Heart right ventricle (tissue), 16 donors: ENCODE measurements at places on chromosomes 11 and 22. TPM values are rescaled to one million over a fixed set of nuclear protein-coding genes. Genes with fewer than 3 reads are reported as not detected.

DNA sequence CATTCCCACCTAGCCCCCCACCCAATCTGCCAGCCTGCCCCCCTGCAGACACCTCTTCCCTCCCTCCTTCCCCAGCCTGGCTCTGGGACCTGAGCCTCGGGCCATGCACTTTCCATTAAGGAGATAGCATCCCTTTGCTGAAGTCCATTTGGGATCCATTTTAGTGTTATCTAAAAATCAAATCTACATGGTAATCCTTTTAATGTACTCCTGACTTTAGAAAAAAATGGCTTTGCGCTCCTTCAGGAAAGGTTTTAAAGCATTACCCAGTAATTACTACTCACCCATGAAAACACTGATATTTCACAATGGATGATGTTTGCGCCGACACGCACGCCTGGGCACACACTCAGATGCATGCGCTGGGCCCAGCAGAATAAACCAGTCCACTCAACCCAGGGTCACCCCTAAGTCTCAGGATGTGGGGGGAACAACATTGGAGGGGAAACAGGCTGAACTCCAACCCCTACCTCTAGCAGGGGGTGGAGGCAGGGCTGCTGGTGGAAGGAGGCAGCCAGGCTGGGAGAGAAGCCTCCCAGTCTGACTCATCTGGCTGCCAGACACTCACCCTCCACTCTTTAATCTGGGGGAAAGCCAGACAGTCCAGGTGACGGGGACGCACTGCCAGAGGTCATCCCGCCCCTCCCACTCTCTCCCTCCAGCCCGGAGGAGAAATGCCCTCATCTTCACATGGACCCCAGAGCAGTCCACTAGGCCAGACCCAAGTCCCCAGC lies 29.8 kb downstream of the LMO1 start:
- H3K4me3 ChIP-seq: no peak overlapping the region
- no peaks in the 10 kb centered on the region for H3K36me3 ChIP-seq

- no peaks in the 10 kb centered on the region for H3K36me3 ChIP-seq
- no peaks in the 10 kb centered on the region for H3K27me3 ChIP-seq
- DNase-seq: no peak
Measured at GRCh38 chr11:733072-733471, 14.2 kb upstream of the TALDO1 start.

- DNase-seq: no peak
- no peaks in the 10 kb centered on the region for H3K27me3 ChIP-seq
- no peak overlapping the region for H3K27ac ChIP-seq
Measured at GRCh38 chr11:124101737-124102136, 13.5 kb upstream of the VWA5A start.

- no peak for DNase-seq
- H3K27me3 ChIP-seq: no peaks in the 10 kb centered on the region
- peaks cover 17% of the 10 kb centered on the region for H3K36me3 ChIP-seq
- H3K4me1 ChIP-seq: no peaks in the 10 kb centered on the region
Measured at GRCh38 chr22:47114813-47115517, 352.5 kb downstream of the TBC1D22A start.

DNA sequence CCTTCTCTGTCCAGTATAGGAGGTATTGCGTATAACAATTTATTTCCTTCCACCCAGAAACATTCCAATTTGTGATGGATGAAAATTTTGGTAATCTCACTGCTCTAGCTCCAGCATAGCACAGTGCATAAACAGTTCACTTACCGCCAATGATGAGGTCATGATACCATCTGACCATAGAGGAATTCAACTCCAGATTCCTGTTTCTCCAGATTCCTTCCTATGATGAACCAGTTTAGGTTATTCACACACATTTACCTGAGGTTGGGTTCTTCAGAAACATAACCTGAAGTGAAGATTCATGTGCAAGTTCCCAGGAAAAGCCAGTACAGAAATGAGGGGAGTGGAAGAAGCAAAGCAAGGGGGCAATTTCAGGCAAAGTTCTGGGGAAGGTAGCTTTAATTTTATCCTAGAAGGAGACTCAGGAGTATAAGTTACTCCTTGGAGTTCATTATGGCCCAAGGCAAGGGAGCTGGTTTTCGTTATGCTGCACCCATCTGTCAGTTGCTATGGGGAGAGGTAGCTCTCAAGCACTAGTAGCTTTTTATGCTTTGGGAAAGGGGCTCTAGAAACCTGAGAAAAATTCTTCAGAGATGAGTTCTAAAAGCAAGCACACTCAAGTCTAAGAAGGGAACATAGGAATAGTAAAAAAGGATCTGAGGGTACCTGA lies 121.6 kb downstream of the CASP12 start:
- no peak for DNase-seq
- no peak overlapping the region for H3K27ac ChIP-seq
- no peaks in the 10 kb centered on the region for H3K36me3 ChIP-seq
- no peak overlapping the region for H3K4me3 ChIP-seq

GRCh38 chr22:38201711-38202436 lies at the start of gene MAFF:
TSS of gene MAFF (plus strand) at chr22:38201994. CDS start at chr22:38213854, 11,860 bp downstream.
- H3K4me1 ChIP-seq: peaks cover 38% of the 10 kb centered on the region
- H3K27ac ChIP-seq: peak within 1 kb of the TSS; percentile 99
- no peaks in the 10 kb centered on the region for H3K27me3 ChIP-seq
- no peaks in the 10 kb centered on the region for H3K36me3 ChIP-seq

- peaks cover 8% of the 10 kb centered on the region for H3K4me1 ChIP-seq
- H3K36me3 ChIP-seq: no peaks in the 10 kb centered on the region
- H3K27me3 ChIP-seq: no peaks in the 10 kb centered on the region
- no peak for DNase-seq
- no peak overlapping the region for H3K27ac ChIP-seq
Measured at GRCh38 chr11:19777039-19777376, 64.4 kb downstream of the NAV2 start.

GRCh38 chr22:40240160-40240559 lies 62.4 kb downstream of the TNRC6B start:
- H3K4me1 ChIP-seq: peaks cover 41% of the 10 kb centered on the region
- H3K4me3 ChIP-seq: no peak overlapping the region
- H3K27ac ChIP-seq: no peak overlapping the region
- no peaks in the 10 kb centered on the region for H3K27me3 ChIP-seq
- no peak for DNase-seq
- H3K36me3 ChIP-seq: no peaks in the 10 kb centered on the region

CEND1 gene
- 0.80 TPM for total RNA-seq

VSIG10L2 gene
- not detected for total RNA-seq

CCDC87 gene
- total RNA-seq: 0.36 TPM
